ENCODE measurements at places on chromosomes 1 and 21. TPM values are rescaled to one million over a fixed set of nuclear protein-coding genes. Genes with fewer than 3 reads are reported as not detected.

GRCh38 chr1:5388622-5389021 is 603.6 kb downstream of the NPHP4 start:
- no peak for DNase-seq

- peak; percentile 52 for DNase-seq
Measured at GRCh38 chr1:198936371-198937083, 297.7 kb downstream of the PTPRC start.

DNA sequence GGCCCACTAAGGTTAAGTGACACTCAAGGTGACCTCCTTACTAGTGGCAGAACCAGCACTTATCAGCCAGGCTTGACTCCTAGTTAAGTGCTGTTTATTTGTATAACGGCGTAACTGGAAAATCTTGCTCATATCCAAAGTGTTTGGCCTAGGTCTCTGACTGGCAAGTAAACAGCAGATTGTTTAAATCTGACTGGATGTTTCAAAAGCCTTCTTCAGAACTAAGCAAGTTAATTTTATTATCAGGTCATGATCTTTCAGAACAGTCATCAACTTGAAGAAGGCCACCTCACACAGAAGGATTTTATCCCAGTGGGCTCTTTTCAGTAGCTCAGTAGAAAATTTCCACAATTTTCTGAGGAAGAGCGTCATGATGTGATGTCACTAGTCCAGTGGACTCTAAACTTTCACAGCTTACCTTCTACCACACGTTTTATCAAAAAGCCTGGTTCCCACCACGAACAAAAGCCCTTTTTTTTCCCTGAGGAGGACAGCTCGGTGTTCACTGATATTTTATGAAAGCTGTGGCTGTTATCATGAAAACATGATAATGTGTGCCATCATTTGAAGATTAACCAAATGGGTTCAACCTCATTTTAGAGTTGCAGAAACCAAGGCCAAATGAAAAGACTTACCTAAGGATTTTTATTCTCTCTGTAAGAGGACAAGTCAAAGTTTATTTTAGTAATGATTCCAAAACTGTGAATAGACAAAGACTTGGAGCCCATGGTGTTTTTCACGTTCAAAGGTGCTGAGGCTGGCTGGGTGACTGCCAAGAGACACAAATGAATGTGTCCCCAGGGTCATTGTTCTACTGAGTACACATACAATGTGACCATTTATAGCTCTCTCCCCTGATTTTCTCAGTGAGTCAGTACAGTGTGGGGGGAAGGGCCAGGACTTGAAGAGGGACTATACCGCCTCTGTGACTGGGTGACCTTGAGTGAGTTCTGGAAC is 9.1 kb downstream of the SGIP1 start:
- DNase-seq: peak; percentile 21

The ARV1 gene
- 28.2 TPM for total RNA-seq

The IVL gene
- not detected for total RNA-seq

The ST6GALNAC3 gene
- not detected for total RNA-seq

The PROX1 gene
- total RNA-seq: 6.7 TPM

The LRRC53 gene
- total RNA-seq: 0.11 TPM

All from myocyte (in vitro differentiated cells).